ENCODE measurements at places on chromosomes 5 and 9. TPM values are rescaled to one million over a fixed set of nuclear protein-coding genes. Genes with fewer than 3 reads are reported as not detected.

The POU5F2 gene
- total RNA-seq = 0.24 TPM

The DOCK2 gene
- 203 TPM for total RNA-seq

The TAF11L2 gene
- total RNA-seq = not detected

The PTCD2 gene
- 10.1 TPM for total RNA-seq

The SNAPC3 gene
- total RNA-seq = 32.8 TPM

The STC2 gene
- total RNA-seq = 27.8 TPM

The ZNF883 gene
- 0.44 TPM for total RNA-seq

GRCh38 chr5:53318303-53318702 lies 162.1 kb upstream of the FST start:
- DNase-seq = no peak

DNA sequence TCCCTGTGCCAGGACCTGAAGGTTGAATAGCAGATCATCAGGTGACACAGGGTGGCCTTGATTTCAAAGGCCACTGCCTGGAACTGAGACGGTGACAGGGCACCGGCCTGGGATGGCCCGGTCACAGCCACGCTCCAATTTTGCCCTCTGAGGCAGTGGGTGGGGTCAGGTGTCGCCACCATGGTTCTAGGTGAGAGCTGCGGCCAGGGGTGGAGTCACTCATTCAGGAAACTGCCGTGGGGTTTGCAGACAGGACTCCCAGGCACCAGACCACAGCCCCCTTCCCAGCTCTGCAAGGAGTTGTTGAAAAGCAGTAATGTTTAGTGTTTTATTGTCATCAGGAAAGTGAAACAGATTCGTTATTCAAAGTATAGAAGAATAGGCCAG lies 17.3 kb upstream of the RNU6ATAC start:
- no peak for DNase-seq

DNA sequence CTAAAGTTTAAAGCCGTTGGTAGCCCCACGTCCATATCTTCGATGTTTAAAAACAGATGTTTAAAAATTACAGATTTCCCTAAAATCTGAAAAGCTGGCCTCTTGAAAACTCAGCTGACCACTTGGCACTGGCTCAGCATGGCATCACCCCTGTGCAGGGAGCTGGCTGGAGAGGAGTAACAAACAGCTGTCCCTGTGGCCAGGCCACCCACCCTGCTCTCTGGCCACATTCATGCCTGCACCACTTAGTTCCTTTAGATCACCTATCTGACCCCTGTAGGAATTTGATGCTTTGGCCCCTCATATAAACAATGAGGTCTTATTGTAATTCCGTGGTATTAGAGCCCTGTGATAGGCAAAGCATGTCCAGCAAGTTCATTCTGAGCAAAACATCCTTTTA lies 107.5 kb downstream of the FRMD3 start:
- DNase-seq = no peak

DNA sequence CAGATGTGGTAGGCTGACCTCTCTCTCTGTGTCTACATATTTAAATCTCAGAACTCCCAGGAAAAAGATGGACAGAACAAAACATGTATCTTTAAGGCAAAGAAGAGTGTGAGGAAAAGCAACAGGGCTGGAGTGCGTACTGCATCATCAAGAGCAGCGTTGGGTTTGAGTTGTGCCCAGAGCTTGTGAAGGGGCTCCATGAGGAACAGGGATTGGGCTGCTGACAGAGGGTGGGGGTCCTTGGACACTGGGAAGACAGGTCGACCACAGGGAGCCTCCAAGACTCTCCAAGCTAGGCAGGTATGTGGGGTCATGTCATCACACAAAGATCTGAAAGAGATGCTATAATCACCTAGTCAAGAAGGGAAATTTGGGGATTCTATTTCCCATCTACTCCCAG lies 309.9 kb downstream of the IRX1 start:
- no peak for DNase-seq

GRCh38 chr9:103816146-103816545 lies 278.0 kb upstream of the SMC2 start:
- no peak for DNase-seq

GRCh38 chr9:95078511-95078910 lies 239.0 kb downstream of the FANCC start:
- DNase-seq = no peak

DNA sequence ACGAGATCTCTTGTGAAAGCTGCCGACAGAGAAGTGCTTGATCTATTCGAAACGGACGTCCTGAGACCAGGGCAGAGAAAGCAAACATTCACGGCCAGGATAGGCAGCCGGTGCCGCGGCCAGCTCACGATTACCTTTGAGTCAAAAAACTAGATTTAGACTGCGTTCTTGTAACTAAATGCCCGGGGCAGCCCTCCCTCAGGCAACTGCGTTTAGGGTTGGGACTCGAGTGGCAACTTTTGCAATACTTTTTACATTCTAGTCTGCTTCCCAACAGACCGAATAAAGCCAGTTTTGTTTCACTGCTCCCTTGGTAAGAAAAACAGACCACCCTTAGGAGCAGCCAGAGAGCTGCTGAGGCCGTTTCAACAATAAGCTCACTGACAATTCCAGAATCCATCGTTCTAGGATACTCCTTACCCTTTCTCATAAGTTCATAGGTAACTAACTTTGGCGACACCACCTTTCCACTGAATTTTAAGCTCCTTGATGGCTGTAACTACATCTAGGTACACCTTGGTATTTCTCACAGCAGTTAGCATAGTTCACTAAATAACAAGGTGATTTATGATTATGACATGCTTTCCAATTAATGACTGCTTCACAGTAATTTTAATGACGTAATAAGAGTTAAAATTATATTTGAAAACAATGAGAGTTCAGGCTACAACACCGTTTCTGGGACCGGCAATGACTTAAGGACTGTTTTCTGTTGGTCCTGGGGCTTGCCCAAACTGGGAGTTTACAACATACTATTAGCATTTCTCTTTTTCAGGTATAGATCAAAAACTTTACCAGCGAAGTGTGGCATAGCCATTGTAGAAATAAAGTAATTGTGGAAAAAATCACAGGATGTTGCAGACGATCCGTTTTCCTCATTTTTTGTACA lies 899 bp upstream of the RAPGEF6 start:
- DNase-seq = peak; percentile 61

All from activated naive CD4-positive, alpha-beta T cell treated with anti-CD3 and anti-CD28 coated beads for 36 hours (primary cell).